NCI-H1048 (cell line): ENCODE measurements at places on chromosomes 1 and 21.

GRCh38 chr1:205002705-205003104 lies 40.3 kb upstream of the CNTN2 start:
- DNase-seq, result no peak

DNA sequence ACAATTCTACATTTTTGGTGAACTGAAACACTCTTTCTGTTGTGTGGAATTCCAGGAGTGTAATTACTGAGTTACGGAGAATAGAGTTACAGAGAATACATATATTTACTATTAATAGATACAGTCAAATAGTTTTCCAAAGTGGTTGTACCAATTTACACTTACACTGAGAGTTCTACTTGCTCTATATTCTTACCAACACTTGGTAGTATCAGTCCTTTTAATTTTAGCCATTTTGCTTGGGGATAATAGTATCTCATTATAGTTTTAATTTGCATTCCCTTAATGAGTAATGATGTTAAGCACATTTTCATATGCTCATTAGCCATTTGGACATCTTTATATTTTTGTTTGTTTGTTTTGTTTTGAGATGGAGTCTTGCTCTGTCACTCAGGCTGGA lies 28.9 kb downstream of the AGO4 start:
- no peak for DNase-seq

- no peak for DNase-seq
Measured at GRCh38 chr1:169624912-169625311, 5.0 kb downstream of the SELP start.

GRCh38 chr1:208540724-208541123 lies 296.5 kb upstream of the PLXNA2 start:
- no peak for DNase-seq

DNA sequence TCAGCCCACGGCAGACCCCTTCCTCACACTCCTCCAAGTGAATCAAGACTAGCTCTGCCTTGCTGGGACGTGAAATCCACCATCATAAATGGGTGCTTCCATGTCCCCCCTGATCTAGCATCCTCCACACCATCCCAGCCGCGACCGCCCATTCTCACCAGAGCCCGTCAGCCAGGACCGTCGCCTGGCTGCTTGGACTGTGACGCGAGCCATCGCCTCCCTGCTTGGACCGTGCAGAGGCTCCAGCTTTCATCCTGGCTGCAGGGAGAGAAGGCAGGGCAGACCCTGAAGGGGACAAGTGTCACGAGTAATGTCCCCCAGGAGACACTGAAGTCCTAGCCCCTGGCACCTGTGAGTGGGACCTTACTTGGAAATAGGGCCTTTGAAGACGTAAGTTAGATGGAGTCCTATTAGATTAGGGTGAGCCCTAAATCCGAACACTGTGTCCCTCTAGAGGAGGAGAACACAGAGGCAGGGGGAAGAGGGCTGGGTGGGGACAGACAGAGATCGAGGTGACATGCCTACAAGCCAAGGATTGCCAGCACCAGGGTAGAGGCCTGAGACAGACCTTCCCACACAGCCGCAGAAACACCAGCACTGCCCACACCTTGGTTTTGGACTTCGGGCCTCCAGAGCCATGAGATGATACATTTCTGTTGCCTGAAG lies 12.8 kb upstream of the PRKCZ start:
- no peak for DNase-seq

GRCh38 chr1:207500306-207500705 lies 4.3 kb downstream of the CR1 start:
- DNase-seq, result no peak

- DNase-seq, result no peak
Measured at GRCh38 chr1:59171788-59172187, 125.1 kb upstream of the FGGY start.

GRCh38 chr1:19809044-19809750 lies 5.9 kb downstream of the RNF186 start:
- no peak for DNase-seq

DNA sequence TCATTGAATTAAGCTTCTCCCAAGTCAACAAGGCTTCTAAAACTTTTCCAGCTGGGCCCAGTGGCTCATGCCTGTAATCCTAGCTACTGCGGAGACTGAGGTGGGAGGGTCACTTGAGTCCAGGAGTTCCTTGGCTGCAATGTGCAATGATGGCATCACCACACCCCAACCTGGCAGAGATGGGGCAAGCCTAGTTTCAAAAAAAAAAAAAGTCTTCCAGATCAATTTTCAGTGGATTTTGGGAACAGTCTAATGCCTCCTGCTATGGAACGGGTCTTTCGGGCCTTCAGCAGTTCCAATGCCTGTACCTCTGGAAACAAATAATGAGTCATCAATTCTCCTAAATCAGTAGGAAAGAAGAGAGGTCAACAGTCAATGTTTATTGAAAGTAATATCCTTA lies 38.0 kb downstream of the FMO4 start:
- no peak for DNase-seq

GRCh38 chr1:13461977-13462376 lies 51.7 kb downstream of the PRAMEF20 start:
- no peak for DNase-seq

GRCh38 chr1:103190766-103191165 lies 82.4 kb upstream of the COL11A1 start:
- no peak for DNase-seq

GRCh38 chr1:155012026-155012546 lies 9.5 kb downstream of the ZBTB7B start:
- no peak for DNase-seq

- DNase-seq, result no peak
Measured at GRCh38 chr1:152946651-152947256, at the start of gene SPRR5. SPRR5 (plus strand) TSS chr1:152947206; CDS start chr1:152948555, 1,349 bp downstream.

GRCh38 chr21:40386294-40386911 lies 460.6 kb downstream of the DSCAM start:
- DNase-seq, result peak; percentile 42

DNA sequence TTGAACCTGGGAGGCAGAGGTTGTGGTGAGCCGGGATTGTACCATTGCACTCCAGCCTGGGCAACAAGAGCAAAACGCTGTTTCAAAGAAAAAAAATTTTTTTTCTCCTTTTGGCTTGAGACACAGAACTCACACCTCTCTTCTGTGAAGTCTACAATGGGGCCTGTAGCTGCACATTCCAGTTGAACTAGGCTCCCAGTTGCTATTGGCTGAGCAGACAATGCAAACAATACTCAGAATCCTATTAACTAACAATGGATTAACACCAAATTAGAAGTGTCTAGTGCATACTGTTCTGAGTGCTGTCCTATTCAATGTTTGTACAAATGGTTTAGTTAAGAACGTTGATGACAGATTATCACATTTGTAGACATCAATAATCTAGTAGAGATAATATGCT lies 17.6 kb upstream of the MCL1 start:
- DNase-seq, result no peak

DNA sequence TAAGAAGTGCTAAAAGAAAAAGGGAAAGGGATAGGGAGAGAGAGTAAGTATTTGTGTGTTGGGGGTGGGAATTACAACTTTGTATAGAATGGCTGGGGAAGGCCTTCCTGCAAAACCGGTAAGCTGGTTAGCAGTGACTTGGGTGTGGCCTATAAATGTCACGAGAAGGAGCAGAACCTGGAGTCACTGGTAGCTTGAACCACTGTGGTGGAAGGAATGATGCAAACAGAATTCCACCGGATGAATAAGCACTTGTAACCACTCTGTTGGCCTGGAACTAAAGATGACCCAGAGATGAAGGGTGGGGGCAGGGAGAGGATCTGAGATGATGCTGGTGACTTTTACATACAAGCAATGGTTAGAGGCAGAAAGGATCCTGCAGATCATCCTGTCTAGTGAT lies 8.9 kb downstream of the XKR8 start:
- DNase-seq, result no peak
